MV-4-11 (cell line): ENCODE measurements at places on chromosomes 2 and 18.

DNA sequence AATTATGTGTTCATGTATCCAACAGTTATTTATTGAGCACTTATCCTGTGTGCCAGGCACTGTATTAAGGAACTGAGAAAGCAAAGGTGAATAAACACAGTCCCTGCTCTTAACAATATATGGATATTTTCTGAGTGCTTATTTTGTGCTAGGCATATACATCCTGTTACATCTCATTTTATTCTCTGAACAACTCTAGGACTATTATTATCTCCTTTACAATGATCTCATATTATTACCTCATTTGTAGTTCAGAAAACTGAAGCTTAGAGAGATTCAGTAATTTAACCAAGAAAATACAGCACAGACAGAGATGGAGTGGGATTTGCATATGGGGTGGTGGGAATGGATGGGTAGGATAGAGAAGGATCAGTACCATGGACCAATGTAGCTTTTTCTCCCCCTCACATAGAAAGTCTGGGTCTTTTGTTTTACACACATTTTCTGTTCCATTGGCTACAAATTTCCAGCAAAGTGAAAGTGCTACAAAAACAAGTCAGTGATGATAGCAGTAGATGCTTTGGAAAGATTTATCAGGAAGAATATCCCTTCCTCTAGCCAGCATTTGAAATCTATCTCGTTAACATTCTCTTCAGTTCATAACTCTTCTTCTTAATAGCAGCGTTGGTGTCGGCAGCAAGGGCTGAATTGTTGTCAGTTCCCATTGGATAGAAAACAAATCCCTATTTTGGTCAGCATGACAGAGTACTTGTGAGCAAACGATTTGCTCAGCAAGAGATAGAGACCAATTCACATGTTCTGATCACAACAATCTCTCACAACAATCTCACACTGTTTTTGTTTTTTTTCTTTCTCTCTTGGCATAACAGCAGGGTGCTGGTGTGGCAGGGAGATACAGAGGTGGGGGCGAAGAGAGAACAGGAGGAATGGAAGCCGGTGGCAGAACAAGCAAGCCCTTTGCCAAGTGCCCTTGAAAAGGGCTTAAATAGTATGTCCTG lies 102.2 kb upstream of the KCTD1 start:
- no peak for DNase-seq

- DNase-seq = no peak
These were observed 67.2 kb downstream of the FAM124B start for GRCh38 chr2:224334726-224335125.

DNA sequence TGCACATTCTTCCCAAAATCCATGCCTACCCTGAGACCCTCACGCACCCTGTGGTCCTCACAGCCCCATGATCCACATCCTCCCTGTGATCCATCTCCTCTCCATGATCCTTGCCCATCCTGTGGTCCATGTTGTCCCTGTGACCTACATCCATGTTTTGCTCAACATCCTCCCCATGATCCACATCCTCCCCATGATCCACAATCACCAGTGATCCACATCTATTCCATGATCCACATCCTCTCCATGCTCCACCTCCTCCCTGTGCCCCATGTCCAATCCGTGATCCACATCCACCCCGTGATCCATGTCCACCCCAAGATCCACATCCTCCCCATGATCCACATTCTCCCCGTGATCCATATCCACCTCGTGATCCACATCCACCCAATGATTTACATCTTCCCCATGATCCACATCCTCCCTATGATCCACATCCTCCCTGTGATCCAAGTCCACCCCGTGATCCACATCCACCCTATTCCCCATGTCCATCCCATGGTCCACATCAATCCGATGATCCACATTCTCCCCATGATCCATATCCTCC lies 281.2 kb downstream of the MYCN start:
- DNase-seq = no peak

DNA sequence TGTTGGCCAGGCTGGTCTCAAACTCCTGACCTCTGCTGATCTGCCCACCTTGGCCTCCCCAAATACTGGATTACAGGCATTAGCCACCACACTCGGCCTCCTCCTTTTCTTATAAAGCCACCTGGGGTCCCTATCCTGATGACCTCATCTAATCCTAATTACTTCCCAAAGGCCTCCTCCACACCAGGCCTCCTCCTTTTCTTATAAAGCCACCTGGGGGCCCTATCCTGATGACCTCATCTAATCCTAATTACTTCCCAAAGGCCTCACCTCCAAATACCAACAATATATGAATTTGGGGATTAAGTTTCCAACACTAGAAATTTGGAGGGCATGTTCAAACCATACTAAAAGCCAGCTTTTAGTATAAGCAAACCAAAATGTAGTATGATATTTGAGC lies 9.7 kb upstream of the RMC1 start:
- DNase-seq = no peak

- peak; percentile 52 for DNase-seq
These were observed 131.4 kb downstream of the MSH2 start for GRCh38 chr2:47534179-47534919.

GRCh38 chr2:240467659-240468302 lies 32.3 kb downstream of the GPC1 start:
- DNase-seq = no peak

GRCh38 chr18:50649821-50650220 lies 89.9 kb downstream of the MAPK4 start:
- no peak for DNase-seq

DNA sequence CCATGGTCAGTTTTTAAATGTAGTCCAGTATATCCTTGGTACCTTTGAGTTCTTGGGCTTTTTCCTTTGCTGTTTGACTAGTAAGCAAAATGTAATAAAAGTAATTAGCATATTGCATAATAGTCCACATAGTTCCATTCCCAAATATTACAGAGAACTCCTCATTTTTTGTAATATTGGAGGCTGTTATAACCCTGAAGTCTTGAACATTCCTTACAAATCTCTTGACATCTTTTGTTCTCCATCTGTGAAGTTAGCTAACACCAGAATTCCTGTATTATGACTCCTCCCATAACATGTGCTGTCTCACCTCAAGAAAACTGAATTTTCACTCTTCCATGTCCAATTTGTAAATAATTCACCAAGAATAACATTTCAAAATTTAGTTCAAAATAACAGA lies 17.1 kb downstream of the CREB1 start:
- DNase-seq = no peak

DNA sequence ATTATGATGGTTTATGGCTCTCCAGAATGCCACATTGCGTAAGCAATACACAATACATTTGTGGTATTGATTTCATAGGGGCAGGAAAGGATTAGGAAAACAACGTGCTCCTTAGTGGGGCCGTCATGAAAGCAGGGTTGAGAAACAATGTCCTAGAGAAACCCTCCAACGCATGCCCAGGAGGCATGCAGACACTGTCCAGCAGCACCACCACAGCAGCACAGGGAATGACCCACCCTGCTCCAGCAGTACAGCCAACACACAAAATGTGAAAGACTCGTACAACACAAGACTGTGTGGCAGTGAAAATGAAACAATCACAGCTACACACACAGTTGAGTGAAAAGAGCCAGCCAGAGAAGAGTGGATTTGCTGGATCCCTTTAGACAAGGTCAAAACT lies 66.3 kb downstream of the FAM168B start:
- no peak for DNase-seq

- no peak for DNase-seq
These were observed 592.1 kb downstream of the XIRP2 start for GRCh38 chr2:167480232-167480985.

- peak; percentile 43 for DNase-seq
These were observed 327.2 kb upstream of the PKDCC start for GRCh38 chr2:41720331-41721251.

- no peak for DNase-seq
These were observed 250.3 kb upstream of the KLHL29 start for GRCh38 chr2:23134726-23135125.

DNA sequence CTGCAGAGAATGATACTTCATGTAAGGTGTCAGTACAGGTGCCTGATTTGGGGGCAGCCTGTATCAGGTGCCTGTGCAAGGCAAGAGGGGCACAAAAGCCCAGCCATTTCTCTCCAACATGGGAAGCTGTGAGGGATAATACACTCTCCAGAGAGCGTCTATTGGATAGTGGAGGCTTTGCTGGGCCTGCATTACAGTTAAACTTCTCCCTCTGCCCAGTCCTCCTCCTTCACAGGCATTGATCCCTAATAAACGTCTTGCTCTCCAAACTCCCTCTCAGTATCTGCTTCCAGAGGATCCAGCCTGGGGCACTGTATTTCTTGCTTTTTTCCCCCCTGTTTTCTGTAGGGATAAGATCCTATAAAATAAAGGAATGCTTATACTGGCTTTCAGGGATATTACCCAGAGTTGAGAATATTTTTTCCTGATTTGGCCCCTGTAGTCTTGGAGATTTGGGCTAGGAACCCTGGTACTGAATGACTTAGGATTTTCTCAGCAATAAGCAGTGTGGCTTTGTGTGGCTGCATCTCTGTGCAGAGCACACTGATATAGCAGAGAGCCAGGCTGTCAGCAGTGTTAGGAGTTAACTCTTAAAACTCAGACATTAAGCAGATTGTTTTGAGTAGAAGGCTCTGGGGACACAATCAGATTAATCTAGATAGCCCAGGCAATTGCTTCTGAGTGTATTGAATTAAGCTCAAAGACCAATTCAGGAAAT lies 330.6 kb downstream of the CYRIA start:
- DNase-seq = no peak

GRCh38 chr2:117828870-117829269 lies 14.4 kb downstream of the DDX18 start:
- no peak for DNase-seq

DNA sequence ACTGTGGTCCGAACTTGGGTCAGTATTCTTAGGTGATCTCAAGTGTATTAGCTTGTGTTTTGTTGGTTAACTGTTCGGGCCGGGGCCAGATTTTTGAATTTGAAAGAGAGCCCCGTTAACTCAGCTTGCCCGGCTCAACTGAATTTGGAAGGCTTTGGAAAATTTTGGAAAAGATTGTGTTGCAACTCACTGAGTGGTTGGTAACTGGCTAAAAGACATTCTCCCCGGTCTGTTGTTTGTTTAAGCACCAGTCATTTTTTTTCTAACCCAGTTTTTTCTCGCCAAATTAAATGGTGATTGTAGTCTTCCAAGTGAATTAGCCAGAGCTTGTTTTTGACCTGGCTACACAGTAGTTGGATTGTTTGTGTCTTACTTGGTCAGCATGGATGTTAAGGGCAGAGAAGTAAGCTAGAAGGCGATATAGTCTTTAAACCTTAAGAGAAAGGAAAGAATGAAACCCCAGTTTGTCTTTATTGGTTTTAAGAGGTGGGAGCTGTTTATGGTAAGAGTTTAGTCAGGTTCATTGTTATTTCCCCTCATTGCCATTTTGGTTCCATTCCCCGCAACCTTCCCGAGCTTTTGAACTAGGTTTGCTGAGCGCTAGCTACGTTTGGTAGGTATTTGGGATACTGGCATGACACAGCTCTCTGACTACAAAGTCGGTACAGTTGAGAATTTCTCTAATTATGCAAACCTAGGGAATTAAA lies 2.4 kb downstream of the MAP4K4 start:
- DNase-seq = no peak

- no peak for DNase-seq
These were observed 27.0 kb upstream of the THUMPD2 start for GRCh38 chr2:39805936-39806608.

DNA sequence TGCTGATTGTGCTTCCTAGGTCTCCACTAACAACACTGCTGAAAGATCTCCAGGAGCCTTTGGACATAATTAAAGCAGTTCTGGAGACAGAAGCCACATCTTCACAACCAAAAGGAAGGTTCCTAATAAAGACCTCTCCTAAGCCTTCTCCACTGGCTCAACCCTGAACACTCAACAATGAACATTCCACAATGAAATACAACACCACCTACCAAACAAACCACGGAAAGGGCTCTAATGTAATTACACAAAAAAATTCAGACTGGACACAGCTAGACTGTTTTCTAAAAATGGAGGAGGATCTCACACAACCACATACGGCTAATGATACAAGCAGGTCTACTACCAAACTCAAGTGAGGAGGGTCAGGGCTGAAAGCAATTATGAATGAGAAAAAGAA lies 43.6 kb downstream of the NOL10 start:
- no peak for DNase-seq

DNA sequence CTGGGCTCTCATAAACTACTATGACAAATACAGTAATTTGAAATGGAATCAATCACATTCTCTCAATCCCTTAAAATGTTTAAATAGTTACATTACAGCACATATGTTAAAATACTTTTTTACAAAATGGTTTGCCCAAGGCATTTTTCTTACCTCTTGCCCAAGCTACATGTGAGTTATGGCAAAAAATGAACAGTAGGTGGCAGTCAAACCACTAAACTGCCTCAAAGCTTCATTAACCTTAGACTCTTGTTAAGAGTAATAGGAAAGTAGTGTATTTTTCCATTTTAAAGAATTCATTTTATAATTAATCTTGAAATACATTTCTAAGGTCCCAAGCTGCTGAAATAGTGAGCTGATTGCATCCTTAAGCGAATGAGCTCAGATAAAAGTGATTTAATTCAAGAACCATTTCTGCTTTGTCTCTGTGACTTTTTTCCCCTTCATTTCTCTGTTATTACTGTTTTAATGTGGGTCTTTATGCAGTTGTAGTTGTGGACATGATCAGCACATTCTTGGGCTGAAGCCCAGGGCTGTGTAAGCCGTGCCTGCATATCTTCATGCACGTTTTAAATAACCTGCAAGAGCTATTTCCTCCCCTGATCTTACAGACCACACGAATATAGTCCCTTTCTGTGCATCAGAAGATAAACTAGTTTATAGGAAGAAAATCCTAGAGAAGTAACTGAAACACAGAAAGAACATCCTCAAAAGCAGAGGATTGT lies 311.8 kb downstream of the LNPK start:
- peak; percentile 54 for DNase-seq

GRCh38 chr2:147181351-147182029 lies 663.3 kb upstream of the ACVR2A start:
- no peak for DNase-seq

DNA sequence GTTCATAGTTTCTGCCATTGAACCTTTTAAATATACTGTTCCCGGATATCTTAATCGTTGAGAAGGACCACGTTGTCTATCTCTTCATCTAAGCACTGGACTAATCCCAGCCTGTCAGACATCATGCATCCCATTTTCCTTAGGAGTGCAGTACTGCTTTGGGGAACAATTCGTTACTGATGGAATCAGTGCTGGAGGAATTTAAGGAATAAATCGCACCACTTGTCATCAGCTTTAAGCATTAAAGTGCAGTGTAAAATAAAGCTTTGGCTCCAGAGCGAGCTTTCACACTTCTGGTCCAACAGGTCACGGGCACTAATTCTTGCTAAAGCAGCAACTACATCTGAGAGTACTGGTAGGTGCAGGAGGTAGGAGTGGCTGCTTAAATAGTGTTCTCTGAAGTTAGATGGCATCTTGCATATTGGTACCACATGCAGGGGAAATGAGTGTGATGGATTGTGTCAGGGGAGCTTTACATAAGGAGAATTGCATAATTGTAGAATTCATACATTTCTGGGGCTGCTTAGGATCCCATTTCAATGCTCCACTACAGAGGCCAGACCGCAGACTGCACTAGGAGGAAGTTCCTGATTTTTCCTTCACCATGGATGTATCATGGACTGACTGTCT lies 105.7 kb upstream of the RASGRP3 start:
- peak; percentile 84 for DNase-seq

GRCh38 chr18:48404716-48405507 lies 4.3 kb downstream of the ZBTB7C start:
- DNase-seq = no peak

- no peak for DNase-seq
These were observed 496.1 kb upstream of the MYT1L start for GRCh38 chr2:2827046-2827636.
